Sciatic nerve (tissue), 2 donors: ENCODE measurements at places on chromosomes 11 and 22. TPM values are rescaled to one million over a fixed set of nuclear protein-coding genes. Genes with fewer than 3 reads are reported as not detected.
A peak's percentile ranks its signal among the peaks of the same experiment; 100 is the strongest.

DNA sequence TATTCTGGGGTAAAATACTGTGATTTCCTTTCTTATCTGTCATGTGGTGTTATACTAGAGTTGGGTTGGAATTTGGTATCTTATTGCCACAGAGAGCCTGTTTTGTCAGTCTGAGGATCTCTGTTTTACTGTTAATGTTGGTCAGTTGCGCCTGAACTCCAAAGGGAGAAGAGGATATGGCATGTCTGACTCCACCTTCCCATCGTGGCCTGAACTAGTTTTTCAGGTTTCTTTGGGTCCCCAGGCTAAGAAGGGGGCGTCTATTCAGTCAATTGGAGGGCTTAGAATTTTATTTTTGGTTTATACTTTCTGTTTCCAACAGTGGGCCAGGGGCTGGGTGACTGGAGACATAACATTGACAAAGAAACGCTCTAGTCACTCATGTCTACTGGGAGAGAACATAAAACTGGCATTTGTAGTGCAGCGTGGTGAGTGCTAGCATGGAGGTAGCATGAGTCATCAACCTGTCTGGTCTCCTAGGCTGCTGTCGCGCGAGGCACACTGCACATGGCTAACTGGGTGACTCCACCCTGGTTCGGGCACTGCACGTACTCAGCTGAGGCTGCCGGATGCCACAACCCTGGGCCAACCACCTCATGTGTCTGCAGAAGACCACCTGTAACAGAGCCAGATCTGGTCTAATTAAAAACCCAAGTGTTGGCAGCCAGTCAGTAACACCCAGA, 120.1 kb upstream of the OR9Q1 start:
- no peak for DNase-seq

DNA sequence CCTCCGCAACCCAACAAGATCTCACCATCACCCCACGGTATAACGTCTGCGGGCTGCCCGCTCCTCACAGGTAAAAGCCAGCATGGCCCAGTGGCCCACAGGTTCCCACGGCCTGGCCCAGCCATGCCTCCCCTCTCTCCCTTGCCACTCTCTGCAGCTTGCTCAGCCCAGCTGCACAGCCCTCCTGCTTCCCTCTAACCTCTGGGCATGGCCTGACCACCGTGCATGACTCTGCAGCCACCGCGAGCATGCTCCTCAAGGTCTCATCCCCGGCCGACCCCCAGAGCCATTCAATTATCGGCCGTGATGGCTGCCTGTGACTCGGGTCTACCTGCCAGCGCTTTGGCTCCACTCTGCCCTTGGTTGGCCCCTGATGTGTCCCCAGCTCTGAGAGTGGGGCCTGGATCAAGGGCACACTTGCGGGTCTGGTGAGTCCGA, 185.5 kb downstream of the CTTN start:
- no peak for DNase-seq

- no peak for DNase-seq
Observed at GRCh38 chr11:86919557-86920210, 35.5 kb downstream of the FZD4 start.

DNA sequence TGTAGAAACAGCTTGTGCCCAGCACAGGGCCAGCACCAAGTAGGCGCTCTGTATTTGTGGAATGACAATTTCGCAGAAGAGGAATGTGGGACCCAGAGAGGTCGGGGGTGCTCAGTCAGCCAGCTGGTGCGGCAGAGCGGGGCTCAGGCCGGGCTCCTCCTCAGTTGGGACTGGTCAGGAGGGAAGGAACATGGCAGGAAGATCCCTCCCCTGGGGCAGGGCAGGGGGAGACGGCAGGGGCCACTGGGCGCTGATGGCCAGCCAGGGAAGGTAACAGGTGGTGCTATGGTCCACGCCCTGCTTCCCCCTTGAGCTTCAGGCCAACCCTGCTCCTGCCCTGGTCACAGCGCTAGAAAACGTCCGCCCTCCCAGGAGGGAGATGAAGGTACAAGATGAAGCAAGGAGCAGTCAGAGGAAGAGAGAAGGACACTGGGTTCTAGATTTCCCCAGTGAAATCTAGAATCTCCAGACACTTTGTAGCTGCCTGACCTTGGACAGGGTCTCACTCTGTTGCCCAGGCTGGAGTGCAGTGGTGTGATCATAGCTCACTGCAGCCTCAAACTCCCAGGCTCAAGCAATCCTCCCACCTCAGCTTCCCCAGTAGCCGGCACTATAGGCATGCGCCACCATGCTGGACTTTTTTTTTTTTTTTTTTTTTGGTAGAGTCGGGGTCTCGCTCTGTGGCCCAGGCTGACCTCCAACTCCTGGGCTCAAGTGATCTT, 13.5 kb upstream of the SPI1 start:
- DNase-seq: no peak

GRCh38 chr11:123104697-123105096, 42.8 kb upstream of the HSPA8 start:
- DNase-seq: no peak

GRCh38 chr11:106216281-106216680, 138.8 kb downstream of the AASDHPPT start:
- no peak for DNase-seq

DNA sequence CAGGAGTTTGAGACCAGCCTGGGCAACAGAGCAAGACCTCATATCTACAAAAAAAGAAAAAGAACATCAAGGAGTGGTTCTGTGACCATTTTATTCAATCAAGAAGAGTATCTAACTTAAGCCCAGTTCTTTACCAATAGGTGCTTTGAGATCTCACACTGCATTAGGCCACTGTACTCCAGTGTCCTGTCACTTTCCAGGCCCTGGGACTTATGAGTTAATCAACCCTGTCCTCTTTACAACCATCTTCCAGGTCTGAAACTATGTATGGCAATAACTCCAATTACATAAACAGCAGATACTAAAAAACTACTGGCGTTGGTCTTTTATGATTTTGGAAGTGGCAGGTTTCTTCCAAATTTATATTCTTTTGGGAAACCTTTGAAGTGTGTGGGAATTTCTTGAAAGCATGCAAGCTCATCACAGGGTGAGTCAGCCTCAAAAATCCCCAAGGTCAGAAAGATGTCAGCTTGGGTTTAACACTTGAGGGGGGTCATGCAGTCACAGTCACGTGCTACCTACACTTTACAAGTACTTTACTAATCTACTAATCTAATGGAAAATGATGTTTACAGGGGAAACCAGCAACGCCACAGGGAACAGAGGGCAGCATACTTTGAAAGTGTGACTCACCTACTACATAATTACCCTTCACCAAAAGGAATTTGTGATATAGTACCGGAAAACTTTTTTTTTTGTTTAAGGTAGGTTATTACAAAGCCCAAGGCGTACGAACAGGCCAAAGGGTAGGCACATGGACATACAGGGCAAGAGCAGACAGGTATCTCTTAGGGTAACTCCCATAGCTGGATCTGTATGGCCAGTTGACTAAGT, 15.6 kb downstream of the PISD start:
- no peak for DNase-seq

DNA sequence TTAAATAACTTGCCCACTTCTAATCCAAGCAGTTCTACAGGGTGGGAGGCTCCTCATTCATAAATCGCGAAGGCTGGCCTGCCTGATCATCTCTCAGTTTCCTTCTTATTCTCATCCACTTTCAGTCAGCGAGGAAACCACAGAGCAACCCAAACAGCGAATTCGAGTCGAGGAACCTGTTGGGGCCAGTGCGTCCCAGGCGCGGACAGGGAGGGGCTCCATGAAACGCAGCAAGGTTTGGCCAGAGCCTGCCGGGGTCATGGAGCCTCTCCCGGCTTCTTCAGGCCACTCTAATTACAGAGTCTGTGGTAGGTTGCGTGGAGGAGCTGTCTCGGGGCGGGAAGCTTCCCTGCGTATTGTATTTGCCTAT, 741 bp upstream of the NAV2 start:
- DNase-seq: no peak

- DNase-seq: no peak
Observed at GRCh38 chr11:93613231-93613831, 48.2 kb upstream of the CEP295 start.

- no peak for DNase-seq
Observed at GRCh38 chr22:27493796-27494195, 307.8 kb downstream of the MN1 start.

DNA sequence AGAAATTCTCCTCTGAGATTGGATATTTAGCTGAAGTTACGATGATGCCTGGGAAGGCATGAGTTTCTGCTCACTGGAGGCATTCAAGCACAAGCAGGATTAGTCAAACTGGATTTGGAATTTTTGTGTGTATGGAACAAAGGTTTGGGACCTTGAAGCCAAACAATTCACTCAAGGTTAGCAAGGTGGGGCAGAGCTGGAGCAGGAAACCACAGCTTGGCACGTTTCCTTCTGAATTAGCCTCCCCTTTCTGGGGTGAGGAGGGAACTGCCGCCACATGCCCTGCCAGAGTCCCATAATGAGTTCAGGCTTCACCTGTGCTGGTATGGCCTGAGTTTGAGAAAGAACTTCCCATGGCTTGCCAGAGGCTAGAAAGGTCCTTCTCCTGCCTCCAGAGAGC, 50.9 kb upstream of the RRAS2 start:
- no peak for DNase-seq

GRCh38 chr11:118238929-118239328, 13.2 kb downstream of the MPZL3 start:
- DNase-seq: no peak

- no peak for DNase-seq
Observed at GRCh38 chr11:77125191-77125590, 2.9 kb upstream of the MYO7A start.

DNA sequence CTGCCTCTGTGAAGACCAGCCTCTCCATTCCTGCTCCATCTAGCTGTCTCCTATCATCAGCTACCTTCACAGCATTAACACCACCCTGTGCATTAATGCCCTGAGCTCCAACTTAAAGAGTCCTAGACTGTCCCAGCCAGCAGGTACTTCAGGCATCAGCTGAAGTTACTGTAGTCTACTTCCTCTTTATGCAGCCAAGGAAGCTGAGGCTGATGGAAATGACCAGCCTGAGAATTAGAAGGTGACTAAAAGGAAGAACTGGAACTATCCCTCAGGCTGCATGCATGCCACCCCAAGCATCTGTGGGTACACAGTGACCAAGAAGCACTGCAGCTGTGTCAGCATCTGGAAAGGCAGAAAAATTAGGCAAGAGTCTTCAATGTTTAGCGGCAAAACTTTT, 28.2 kb downstream of the MS4A10 start:
- no peak for DNase-seq

GRCh38 chr11:75445315-75445953, 12.4 kb upstream of the KLHL35 start:
- peak; percentile 90 for DNase-seq

- no peak for DNase-seq
Observed at GRCh38 chr22:47814474-47814873, 1052.0 kb downstream of the TBC1D22A start.

- DNase-seq: no peak
Observed at GRCh38 chr11:8503910-8504364, 90.1 kb downstream of the STK33 start.

The CD3E gene
- 2.5 TPM for total RNA-seq

The LSP1 gene
- 89.6 TPM for total RNA-seq

The GAB2 gene
- total RNA-seq: 63.3 TPM

The RAB39A gene
- 2.3 TPM for total RNA-seq

The ANKK1 gene
- total RNA-seq: 0.98 TPM

The IL17REL gene
- total RNA-seq: not detected
